G401 (cell line): ENCODE measurements at places on chromosomes 2 and 18. TPM values are rescaled to one million over a fixed set of nuclear protein-coding genes. Genes with fewer than 3 reads are reported as not detected.

GRCh38 chr18:47247416-47248114 is 3.9 kb downstream of the SKOR2 start:
- no peak for DNase-seq

DNA sequence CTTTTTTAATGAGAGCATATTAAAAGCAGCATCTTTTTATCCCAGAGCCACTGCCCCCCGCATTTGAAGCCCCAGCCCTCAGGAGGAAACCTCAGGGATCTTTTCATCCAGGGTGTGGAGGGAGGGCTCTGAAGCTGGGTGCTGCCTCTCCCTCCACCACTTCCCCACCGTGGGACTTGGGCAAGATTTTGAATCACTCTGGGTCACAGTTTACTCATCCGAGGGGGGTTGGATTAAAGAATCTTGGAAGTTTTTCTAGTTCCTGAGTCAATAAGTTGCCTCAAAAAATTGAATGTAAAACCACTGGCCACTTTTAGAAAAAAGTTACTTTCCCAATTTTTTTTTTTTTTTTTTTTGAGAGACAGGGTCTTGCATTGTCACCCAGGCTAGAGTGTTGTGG is 62.0 kb upstream of the ANKRD44 start:
- DNase-seq = no peak

GRCh38 chr2:386406-387103 is 98.7 kb upstream of the ALKAL2 start:
- no peak for DNase-seq

- peak; percentile 17 for DNase-seq
Observed at GRCh38 chr2:98334439-98335078, 11.7 kb upstream of the CNGA3 start.

DNA sequence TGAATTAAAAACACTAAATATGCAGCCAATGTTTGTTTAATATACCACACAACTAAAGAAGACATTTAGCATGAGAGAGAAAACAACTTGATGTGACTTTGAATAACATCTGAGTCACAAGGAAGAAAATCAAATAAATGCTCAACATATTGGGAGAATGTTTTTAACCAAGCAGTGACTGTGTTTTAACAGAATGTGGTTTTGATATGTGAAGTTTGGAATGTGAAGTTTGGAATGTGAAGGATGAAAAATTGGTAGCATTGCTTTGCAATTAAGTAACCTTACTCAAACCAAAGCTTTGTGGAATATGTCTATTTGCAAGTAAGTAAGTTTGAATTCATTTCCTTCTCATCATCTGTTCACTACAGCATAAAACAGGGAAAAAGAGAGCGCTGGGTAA is 128.2 kb upstream of the DNAJC10 start:
- DNase-seq = no peak

DNA sequence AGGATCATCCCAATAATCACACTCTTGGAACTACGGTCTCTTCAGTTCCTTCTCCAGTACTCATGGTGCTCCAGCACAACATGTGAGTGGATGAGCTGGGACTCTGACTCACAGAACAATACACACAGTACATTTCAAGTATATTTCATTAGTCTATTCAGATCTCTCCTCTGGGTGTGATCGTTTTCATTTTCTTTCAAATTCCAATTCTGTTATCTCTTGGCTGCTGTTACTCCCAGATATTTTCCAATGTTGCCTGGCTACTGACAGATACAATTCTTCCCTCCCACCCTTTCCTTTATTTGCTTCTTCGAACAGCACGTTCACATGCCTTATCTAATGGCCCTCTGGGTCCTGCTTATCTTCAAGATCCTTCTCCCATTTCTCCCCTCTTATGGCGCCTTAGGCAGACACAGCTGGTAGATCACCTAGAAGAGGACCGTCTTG is 216.0 kb downstream of the ACKR3 start:
- DNase-seq = no peak

DNA sequence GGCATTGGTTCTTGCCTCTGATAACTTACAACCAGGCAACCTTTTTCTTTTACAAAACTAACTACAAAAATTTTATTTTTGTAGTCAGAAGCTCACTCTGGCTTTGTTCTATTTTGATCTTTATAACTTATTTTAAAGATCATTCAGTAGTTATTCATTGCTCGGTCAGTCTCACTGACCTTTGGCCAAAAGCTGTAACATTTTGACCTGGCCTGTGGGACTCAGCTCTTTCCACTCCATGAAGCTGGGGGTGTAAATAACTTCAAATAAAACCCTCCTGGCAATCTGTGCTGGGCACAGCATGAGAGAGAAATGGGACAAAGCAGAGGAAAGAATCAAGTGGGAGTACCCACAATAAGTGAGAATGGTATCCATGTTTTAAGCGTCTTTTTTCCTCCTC is 380.7 kb downstream of the SETBP1 start:
- DNase-seq = no peak

SNORC gene
- 0.03 TPM in 1 of 2 replicates, not detected in the other for total RNA-seq

DNA sequence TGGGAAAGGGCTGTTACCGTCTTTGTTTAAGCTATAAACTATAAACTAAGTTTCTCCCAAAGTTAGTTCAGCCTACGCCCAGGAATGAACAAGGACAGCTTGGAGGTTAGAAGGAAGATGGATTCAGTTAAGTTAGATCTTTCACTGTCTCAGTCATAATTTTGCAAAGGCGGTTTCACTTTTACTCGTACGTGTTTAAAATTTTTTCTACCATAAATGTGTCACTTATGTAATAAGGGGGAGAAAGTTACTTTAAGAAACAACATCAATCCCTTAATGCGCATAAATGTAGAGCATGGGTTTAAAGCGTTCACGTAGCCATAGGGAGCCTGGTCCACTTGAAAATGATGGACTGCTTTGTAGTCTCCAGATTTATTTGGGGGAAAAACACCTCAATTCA is 71.3 kb downstream of the SNORC start:
- DNase-seq = no peak

- no peak for DNase-seq
Observed at GRCh38 chr18:77118256-77119090, 14.1 kb downstream of the MBP start.

GRCh38 chr2:147045113-147045512 is 799.7 kb upstream of the ACVR2A start:
- peak; percentile 17 for DNase-seq

ASXL3 gene
- total RNA-seq = not detected in 2 replicates

ANTXR1 gene
- total RNA-seq = 7.1 and 8.1 TPM in 2 replicates

GRCh38 chr2:239729681-239730566 is 295.2 kb downstream of the NDUFA10 start:
- DNase-seq = no peak

DNA sequence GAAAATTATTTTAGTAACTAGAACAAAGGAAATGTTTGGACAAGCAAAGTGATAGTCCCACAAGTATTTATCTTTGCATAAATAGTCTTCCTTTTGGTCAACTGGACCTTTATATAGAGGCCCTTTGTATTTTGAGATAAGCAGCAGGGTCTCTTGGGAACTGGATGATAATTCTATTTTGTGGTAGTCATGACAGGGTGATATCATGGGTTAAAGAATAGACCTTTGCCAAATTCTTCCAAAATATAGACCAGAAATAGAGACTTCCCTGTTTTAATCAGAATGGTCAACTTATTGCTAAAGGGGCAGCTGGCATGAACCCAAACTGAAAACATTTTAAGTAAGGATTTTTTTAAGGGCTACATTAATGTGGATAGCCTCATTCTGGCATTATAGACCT is 10.5 kb downstream of the PLEK start:
- DNase-seq = no peak

GRCh38 chr18:65808759-65809158 is 57.9 kb downstream of the CDH7 start:
- DNase-seq = no peak
